Renal cortical epithelial cell (primary cell): ENCODE measurements at places on chromosomes 11 and 22. TPM values are rescaled to one million over a fixed set of nuclear protein-coding genes. Genes with fewer than 3 reads are reported as not detected.

GRCh38 chr22:23836281-23836680, 2.5 kb downstream of the DERL3 start:
- DNase-seq = no peak

DNA sequence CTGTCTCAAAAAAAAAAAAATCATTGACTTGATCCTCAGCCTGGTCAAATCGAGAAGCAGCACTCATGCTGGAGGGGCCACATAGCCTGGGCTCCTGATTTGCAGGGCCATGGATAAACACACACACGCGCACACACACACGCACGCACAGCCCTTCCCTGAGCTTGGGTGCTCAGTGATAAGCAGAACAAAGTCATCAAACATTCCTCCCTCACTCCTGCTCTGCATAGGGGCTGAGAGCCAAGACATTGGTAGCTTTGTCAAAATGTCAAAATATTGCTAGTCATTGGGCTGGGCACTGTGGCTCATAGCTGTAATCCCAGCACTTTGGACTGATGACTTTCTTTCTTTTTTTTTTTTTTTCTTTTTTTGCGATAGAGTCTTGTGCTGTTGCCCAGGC, 34.0 kb upstream of the A4GALT start:
- DNase-seq = no peak

GRCh38 chr11:118666371-118666770, 13.1 kb downstream of the TREH start:
- no peak for DNase-seq

GRCh38 chr11:66279092-66279734, 1.2 kb downstream of the CNIH2 start:
- DNase-seq = no peak

Gene GGTLC2
- total RNA-seq = not detected in 2 replicates

Gene DUSP8
- total RNA-seq = 1.9 and 9.0 TPM in 2 replicates
